Activated T-cell treated with anti-CD3 and anti-CD28 coated beads, Interleukin-2, amount 50 U/mL, for 72 hours (primary cell): ENCODE measurements at places on chromosomes 1 and 21. TPM values are rescaled to one million over a fixed set of nuclear protein-coding genes. Genes with fewer than 3 reads are reported as not detected.
A peak's percentile ranks its signal among the peaks of the same experiment; 100 is the strongest.

DNA sequence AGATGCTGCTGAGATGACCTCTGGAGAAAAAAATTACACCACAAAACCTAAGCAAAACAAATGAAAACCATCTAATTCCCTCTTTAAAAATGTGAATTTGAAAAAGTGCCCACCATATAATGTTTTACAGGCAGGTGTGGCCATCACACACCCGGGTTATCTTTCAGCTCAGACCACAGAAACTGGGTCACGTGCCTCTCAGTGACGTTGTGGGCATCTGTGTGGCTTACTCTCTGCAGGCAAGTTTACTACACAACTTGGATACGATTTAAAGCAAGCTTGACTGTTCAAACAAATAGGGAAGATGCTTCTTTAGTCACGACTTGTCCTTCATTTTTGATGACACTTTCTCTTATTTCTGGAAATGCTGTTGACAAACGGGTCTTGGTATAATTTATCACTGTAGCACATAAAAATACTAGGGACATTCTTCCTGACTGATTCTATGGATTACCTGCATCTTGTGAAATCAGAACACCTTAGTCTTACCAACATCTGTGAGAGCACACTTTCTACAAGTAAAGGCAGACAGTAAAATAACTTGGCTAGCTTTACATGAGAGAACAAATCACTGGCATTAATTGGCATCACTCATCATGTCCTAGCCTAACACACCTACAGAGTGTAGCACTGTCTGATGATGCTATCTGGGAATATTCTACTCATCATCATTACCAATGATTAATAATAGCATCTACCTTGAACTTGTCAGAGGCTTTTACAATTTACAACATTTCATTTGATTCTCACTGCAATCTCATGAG is 89.3 kb upstream of the EDEM3 start:
- peak; percentile 59 for DNase-seq
- peak overlapping the region; percentile 16 for H3K27ac ChIP-seq
- H3K4me1 ChIP-seq = peaks cover 35% of the 10 kb centered on the region
- peaks cover 2% of the 10 kb centered on the region for H3K36me3 ChIP-seq
- H3K4me3 ChIP-seq = peak overlapping the region; percentile 41

Gene NBPF10
- 2.5 TPM for total RNA-seq

Gene FMO4
- total RNA-seq = 2.3 TPM

Gene CCDC185
- not detected for total RNA-seq

- H3K4me1 ChIP-seq = no peaks in the 10 kb centered on the region
- H3K4me3 ChIP-seq = no peak overlapping the region
- no peak for DNase-seq
- no peak overlapping the region for H3K27ac ChIP-seq
Observed at GRCh38 chr1:46991083-46991923, 32.2 kb upstream of the CYP4X1 start.

Gene KRTAP19-3
- total RNA-seq = not detected

Gene MAN1A2
- total RNA-seq = 29.1 TPM

Gene FGR
- total RNA-seq = 2.1 TPM

Gene ATAD3C
- 3.7 TPM for total RNA-seq

DNA sequence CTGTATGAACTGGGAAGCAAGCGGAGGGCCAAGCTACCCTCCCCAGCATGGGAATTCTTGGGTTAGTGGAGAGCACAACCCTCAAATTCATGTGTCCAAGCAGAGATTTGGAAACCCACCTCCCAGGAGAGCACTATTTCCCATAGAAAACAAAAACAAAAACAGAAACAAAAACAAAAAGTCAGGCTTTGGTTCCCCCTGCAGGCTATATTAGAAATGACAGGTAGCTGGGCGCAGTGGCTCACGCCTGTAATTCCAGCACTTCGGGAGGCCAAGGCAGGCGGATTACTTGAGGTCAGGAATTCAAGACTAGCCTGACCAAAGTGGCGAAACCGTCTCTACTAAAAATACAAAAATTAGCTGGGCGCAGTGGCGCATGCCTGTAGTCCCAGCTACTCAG is 10.8 kb downstream of the MINDY1 start:
- no peak overlapping the region for H3K4me3 ChIP-seq
- no peaks in the 10 kb centered on the region for H3K27me3 ChIP-seq
- H3K27ac ChIP-seq = no peak overlapping the region
- H3K36me3 ChIP-seq = peaks cover under 1% of the 10 kb centered on the region

GRCh38 chr21:25491267-25491666 is 116.0 kb downstream of the MRPL39 start:
- DNase-seq = no peak
- H3K4me3 ChIP-seq = peak overlapping the region; percentile 61
- H3K4me1 ChIP-seq = peaks cover 72% of the 10 kb centered on the region
- peaks cover 4% of the 10 kb centered on the region for H3K36me3 ChIP-seq
- H3K27ac ChIP-seq = peak overlapping the region; percentile 78

DNA sequence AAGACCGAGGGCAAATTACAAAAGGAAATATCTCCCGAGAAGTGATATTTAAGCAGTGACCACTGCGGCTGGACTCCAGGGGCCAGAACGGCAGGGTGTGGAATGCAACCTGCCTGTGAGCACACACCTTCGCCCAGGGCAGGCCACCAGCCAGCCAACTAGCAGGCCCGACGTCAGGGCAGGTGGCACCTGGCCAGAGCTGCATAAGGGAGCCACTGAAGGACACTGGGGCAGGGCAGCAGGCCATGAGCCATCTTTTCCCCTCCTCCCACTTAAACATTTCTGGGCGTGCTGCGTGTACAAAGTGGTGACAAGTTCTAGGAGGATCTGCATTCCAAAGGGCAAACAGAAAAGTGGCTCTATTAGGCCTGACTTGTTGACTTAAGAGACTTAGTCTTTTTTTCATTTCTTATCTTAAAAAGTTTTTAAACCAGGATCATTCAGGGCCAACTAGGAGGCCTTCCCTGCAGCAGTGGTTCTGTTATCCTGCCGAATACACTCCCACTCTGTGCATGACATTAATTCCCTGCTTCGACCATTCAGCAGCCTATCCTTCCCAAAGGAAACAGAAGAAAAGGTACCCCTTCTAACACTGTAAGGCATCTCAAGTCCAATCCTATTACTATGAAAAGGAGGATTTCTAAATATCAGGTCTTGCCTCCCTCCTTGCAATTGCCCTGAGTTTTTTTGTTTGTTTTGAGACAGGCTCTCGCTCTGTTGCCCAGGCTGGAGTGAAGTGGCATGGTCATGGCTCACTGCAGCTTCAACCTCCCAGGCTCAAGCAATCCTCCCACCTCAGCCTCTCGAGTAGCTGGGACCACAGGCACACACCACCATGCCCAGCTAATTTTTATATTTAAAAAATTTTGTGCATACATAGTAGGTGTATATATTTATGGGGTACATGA is 96.3 kb downstream of the BCAR3 start:
- peaks cover 7% of the 10 kb centered on the region for H3K27me3 ChIP-seq
- H3K36me3 ChIP-seq = no peaks in the 10 kb centered on the region
- peaks cover 18% of the 10 kb centered on the region for H3K4me1 ChIP-seq
- no peak overlapping the region for H3K4me3 ChIP-seq
- no peak for DNase-seq
- no peak overlapping the region for H3K27ac ChIP-seq

DNA sequence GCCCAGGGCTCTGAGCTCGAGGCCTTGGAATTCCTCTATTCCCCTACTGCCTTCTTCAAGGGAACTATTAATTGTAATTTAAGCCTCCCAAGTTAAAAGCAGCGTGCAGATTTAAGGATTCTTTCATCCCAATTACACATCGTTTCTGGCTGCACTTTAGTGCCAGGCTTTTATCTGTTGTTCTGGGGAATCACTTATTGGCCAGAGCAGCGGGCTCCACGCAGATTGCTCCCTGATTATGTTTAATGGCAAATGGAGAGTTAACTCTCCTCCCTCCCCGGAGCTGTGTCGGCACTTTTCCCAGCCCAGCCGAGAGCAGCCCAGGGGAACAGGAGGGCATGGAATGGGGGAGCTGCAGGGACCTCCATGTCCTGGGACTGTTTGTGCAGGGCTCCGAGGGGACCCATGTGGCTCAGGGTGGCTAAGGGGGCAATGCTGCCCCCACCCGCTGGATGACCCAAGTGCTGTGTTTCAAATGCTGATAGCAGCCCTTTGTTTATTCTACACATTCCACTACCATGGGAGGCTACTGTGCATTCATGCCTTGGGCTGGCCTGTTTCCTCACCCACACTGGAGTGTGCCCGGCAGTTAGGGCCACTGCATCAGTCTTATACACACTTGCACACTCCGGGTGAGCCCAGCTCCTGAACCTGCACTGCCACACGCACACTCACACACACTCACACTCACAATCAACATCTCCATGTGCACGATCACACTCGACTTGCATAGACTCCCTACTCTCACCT is 93.3 kb upstream of the POU3F1 start:
- no peak overlapping the region for H3K4me3 ChIP-seq
- H3K36me3 ChIP-seq = no peaks in the 10 kb centered on the region
- H3K27me3 ChIP-seq = peaks cover 91% of the 10 kb centered on the region
- H3K4me1 ChIP-seq = no peaks in the 10 kb centered on the region

Gene NBPF20
- total RNA-seq = 1.3 TPM

DNA sequence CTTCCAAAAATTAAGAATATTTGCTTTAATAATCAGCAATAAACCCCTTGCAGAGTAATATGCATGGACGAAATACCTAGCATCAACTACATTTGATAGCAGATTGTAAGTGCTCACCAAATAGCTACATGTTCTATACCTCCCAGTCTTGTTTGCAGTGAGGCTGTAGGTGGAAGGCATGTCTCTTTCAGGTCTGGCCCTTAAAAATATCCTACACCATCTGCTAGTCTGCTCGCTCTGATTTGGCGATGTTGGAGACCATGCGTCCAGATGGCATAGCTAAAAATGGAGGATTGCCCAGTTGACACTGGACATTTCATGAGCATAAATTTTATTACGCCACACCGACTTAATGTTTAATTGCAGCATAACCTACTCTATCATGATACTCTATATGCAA is 47.1 kb downstream of the SSX2IP start:
- H3K4me3 ChIP-seq = no peak overlapping the region
- no peaks in the 10 kb centered on the region for H3K4me1 ChIP-seq
- DNase-seq = no peak
- no peak overlapping the region for H3K27ac ChIP-seq
- H3K36me3 ChIP-seq = no peaks in the 10 kb centered on the region

Gene ANKRD65
- total RNA-seq = not detected

Gene GPR3
- 0.81 TPM for total RNA-seq

Gene ECM1
- total RNA-seq = 1.3 TPM

Gene KRTAP10-11
- total RNA-seq = not detected

DNA sequence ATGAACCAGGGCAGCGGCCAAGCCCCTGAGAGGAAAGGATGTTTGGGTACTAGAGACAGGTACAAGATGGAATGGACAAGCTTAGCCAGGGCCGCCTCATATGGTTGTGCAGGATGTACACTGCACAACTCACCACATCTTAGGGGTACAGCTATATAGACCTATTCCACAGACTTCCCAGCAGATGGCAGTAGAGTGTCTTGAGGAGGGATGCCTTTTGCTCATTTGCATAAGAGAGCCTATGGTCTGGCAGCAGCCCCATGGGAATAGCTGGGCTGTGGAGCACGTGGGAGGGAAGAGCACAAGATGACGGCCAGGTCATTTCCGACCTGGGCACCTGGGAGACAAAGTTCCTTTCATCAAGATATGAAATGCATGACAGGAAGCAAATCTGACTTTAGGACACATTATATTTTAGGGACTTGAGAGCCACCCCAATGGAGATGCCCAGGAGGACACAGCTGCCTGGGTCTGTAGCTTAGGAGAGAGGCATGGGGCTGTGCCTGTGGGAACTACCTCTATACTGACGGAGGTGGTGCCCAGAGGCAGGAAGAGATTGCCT is 215.5 kb downstream of the KCNJ6 start:
- peaks cover 24% of the 10 kb centered on the region for H3K27me3 ChIP-seq
- H3K27ac ChIP-seq = no peak overlapping the region
- no peaks in the 10 kb centered on the region for H3K4me1 ChIP-seq
- peak; percentile 11 for DNase-seq

Gene CLCA4
- total RNA-seq = not detected

DNA sequence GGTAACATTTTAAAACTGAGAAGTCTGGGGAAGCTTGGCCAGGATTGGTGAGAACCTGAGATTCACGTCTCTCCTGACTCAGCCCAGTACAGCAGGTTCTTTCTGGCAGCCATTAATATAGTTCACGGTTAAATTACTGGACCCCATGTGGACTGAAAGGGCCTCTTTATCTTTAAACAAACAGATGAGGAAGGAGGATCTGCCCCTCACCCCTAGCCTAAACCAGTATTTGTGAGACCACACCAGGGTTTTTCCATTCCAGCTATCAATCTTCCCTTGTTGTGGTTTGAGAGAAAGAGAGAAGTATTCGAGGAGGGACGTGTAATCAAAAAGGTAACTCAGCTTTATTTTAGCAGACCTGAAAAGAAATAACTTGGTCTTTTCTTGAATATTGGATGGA is 137.1 kb downstream of the PROX1 start:
- no peak overlapping the region for H3K27ac ChIP-seq
- DNase-seq = no peak
- no peak overlapping the region for H3K4me3 ChIP-seq
- no peaks in the 10 kb centered on the region for H3K36me3 ChIP-seq
- H3K27me3 ChIP-seq = no peaks in the 10 kb centered on the region

DNA sequence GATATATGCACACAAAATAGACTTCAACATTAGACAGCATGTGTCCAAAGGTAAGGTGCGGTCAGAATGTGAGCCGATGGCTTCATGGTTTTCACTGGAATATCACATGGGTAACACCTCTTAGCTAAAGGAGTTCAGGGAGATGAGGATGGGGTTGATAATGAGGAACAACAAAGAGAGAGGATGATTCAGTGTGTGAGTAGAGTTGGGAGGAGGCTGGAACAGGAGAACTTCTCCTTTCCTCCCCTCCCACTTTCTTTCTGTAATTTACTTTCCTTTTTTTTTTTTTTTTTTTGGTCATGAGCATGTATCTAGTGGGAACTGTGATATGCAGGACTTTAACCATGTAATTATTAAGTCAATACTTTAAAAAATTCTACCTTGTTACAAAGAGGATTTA is 99.4 kb downstream of the FASLG start:
- no peak for DNase-seq
- peaks cover 78% of the 10 kb centered on the region for H3K4me1 ChIP-seq
- peaks cover 62% of the 10 kb centered on the region for H3K27me3 ChIP-seq
- H3K36me3 ChIP-seq = no peaks in the 10 kb centered on the region

Gene LCE6A
- total RNA-seq = not detected

- no peaks in the 10 kb centered on the region for H3K4me1 ChIP-seq
- no peaks in the 10 kb centered on the region for H3K36me3 ChIP-seq
- DNase-seq = no peak
Observed at GRCh38 chr1:219717536-219717935, 104.6 kb upstream of the ZC3H11B start.

- peaks cover 6% of the 10 kb centered on the region for H3K4me1 ChIP-seq
- H3K27me3 ChIP-seq = peaks cover 25% of the 10 kb centered on the region
- no peak for DNase-seq
Observed at GRCh38 chr1:47184090-47184821, 5.6 kb downstream of the PDZK1IP1 start.

Gene TMEM51
- total RNA-seq = not detected

- no peak overlapping the region for H3K4me3 ChIP-seq
- no peaks in the 10 kb centered on the region for H3K36me3 ChIP-seq
- no peaks in the 10 kb centered on the region for H3K27me3 ChIP-seq
- DNase-seq = no peak
- H3K27ac ChIP-seq = no peak overlapping the region
Observed at GRCh38 chr1:53291574-53291973, 36.3 kb downstream of the LRP8 start.
